ENCODE measurements at places on chromosomes 11 and 22.

DNA sequence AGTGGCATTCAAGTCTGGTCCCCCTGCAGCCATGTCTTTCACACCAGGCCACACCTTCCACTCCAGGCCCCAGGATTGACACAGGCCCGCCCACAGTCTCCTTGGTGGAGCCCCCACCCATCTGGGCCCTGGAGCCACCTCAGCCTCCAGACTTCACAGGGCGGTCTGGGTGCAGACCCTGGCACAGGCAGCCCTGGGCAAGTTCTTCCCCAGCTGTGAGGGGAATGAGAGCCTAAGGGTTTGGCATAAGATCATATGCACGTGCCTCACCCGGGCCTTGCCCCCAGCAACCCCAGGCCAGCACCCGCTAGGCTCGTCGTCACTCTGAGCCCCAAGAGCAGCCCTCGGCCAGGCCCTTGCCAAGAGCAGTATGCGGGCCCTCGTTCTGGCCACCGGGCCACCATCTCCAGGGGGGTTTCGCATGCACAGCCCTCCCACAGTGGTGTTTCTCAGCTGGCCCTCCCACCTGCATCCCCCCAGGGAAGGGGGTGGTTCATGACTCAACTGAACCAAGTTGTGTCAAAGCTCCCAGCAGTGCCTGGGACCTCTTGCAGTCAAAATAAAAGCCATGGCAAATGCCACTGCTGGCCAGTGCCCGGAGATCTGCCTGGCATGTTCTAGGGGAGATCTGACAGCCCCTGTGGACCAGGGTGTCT is 70.4 kb upstream of the KCNQ1OT1 start:
- no peak for DNase-seq

GRCh38 chr11:1516273-1517067 is 29.9 kb upstream of the MOB2 start:
- no peak for DNase-seq

DNA sequence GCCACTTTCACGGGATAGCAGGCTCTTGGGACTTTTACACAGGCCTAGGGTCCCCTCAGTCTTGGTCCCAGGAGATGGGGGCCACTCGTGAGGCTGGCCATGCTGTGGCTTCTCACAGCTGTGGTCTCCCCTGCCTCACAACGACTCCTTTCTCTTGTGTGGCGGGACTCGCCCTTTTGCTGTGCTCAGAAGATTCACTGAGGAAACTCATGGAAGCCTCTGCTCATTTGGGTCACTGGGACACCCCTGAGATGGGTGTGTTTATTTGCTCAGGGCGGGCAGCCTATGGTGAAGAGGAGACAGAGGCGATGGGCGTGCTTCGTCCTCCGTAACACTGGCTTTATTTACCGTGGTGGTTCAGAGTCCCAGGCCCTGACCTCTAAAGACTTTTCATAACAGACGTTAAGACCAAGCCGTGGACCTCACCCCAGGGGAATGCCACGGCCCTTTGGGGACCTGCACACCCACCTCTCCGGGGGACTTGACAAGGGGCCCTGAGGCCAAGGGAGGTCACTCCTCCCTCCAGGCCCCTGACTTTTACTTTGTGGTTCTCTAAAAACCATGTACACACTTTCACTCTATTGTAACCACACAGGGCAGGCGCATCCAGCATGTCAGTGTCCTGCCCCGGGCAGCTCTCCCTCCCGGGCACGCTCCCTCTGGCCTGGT is 15.5 kb downstream of the TEF start:
- peak; percentile 32 for DNase-seq

- peak; percentile 40 for DNase-seq
Observed at GRCh38 chr11:90288212-90288821, 65.5 kb upstream of the CHORDC1 start.

DNA sequence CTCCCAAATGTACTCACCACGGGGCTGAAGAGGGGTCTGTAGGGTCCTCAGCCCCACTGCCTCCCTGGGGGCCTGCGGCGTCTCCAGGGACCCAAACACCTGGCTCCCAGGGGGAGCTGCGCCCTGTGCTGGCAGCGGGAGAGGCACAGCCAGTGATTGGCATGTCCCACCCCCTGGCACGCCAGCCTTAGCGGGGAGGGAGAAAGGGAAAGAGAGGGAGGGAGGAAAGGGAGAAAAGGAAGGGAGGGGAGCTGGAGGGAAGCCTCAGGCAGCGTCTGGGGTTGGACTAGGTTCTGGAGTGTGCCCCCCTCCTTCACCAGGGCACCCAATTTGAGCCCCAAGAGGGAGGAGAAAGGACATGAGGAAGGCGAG is at the start of gene CHRM1:
Gene CHRM1 (minus strand): TSS at position 163 of the 372 bp plus-strand sequence. CDS start 10,263 bp downstream, outside the sequence.
- DNase-seq = no peak

GRCh38 chr22:25475257-25476022 is 89.0 kb upstream of the GRK3 start:
- no peak for DNase-seq

GRCh38 chr22:45072322-45072903 is 62.6 kb upstream of the PHF21B start:
- DNase-seq = peak; percentile 84

- peak; percentile 50 for DNase-seq
Observed at GRCh38 chr11:121464352-121464946, 11.7 kb upstream of the SORL1-AS1 start.

GRCh38 chr11:82557274-82557673 is 176.4 kb downstream of the FAM181B start:
- no peak for DNase-seq

- no peak for DNase-seq
Observed at GRCh38 chr22:38066381-38067027, 9.3 kb downstream of the PICK1 start.

DNA sequence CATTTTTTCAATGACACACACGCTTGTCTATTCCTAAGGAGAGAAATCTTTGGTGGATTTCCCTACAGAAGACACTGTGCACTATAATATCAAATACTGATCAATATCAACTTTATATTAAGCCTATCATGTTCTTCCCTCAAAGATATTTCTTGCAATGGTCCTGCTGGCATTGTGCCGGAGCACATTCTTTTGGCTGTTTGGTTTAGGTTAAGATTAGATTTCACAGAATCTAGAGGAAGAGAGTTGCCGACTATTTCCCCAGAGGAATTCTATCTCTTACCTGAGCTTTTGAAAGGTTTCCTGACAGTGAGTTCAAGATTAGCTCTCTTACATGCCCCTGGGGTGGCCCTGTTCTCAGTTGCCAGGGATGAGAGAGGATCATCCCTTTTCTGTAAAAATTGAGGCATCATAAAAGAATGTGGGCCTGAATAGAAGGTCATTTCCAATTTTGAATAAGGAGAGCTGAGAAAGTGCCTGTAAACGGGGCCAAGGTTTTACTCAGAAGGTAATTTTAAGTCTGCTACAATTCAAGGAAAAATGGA is 180.6 kb upstream of the ARHGAP20 start:
- DNase-seq = no peak

- DNase-seq = no peak
Observed at GRCh38 chr11:108906329-108906728, 241.5 kb downstream of the DDX10 start.

DNA sequence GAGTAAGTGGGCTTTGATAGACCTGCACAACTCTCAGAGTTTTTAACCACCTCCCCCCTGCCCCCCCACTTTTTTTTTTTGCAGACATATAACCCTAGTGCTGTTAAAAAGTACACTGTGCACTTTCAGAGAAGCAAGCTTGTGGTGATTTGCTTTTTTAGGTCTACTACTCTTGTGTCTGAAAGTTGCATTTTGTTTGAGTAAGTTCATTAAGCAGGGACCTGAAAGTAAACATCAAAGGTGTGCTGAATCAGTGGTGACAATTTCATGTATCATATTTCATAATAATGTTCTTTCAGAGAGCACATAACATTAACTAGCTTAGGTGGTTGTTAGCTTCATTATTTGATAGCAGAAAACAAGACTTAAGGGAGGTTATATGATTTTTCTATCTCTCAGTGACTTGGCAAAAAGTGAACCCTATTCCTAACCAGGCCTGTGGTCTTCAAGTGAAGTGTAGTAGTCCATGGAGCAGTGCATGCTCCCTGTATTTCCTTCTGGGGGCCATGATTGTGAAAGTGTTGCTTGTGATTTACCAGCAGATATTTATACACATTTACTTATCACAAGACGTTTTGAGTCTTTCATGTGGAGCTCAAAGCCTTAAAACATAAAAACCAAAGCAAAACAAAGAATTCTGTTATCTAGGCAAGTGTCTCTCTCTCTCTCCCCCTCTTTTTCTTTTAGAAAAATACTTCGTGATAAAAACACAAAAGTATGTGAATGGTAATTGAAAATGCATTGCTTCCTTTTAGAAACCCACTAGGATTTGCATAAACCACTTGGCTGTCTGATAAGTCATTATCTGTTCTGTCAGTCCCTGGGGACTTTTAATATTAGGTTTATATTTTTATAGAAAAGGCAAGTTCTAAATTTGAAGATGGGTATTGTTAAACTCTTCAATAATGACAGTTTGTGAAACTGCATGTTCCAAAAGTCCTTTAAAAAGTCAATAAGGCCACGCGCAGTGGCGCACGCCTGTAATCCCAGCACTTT is 7.5 kb upstream of the RAG2 start:
- no peak for DNase-seq

- DNase-seq = no peak
Observed at GRCh38 chr22:33350491-33350890, 292.3 kb upstream of the SYN3 start.

DNA sequence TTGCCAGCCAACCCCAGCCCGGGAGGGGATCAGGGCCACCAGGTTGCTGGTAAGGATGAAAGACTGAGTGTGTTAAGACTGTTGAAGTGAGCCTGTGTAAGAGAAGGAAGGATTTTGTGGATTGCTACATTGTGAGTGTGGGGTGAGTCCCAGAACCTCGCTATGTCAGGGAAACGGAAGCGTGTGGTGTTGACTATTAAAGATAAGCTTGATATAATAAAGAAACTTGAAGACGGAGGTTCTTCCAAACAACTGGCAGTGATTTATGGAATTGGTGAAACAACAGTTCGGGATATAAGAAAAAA is 627 bp downstream of the JRKL start:
- no peak for DNase-seq

GRCh38 chr11:62855571-62856332 is 16.4 kb upstream of the WDR74 start:
- peak; percentile 99 for DNase-seq

DNA sequence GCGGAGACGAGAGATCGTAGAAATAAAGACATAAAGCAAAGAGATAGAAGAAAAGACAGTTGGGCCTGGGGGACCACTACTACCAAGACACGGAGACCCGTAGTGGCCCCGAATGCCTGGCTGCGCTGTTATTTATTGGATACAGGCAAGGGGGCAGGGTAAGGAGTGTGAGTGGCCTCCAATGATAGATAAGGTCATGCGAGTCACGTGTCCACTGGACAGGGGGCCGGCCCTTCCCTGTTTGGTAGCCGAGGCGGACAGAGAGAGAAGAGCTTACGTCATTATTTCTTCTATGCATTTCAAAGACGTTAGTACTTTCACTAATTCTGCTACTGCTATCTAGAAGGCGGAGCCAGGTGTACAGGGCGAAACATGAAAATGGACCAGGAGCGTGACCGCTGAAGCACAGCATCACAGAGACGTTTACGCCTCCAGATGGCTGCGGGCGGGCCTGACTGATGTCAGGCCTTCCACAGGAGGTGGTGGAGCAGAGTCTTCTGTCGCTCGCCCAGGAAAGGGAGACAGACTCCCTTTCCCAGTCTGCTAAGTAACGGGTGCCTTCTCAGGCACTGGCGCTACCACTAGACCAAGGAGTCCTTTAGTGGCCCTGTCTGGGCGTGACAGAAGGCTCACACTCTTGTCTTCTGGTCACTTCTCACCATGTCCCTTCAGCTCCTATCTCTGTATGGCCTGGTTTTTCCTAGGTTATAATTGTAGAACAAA is 24.8 kb downstream of the PPP6R2 start:
- DNase-seq = no peak

DNA sequence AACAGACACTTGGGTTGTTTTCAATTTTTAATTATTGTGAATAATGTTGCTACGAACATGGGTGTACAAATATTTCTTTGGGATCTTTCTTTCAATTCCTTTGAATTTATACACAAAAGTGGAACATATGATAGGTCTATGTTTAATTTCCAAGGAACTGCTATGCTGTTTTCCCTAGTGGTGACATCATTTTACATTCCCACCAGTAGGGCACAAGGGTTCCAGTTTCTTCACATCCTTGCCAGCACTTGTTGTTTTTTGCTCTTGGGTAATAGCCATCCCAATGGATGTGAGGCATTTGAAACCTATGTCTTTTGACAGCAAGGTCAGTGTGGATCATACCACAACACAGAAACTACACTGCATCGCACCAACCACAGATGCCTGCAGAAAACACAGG is 41.8 kb upstream of the SCN3B start:
- DNase-seq = no peak

- no peak for DNase-seq
Observed at GRCh38 chr11:114134870-114135269, 75.4 kb downstream of the ZBTB16 start.

- peak; percentile 95 for DNase-seq
Observed at GRCh38 chr11:6481012-6481923, at the start of the genes ARFIP2 and TIMM10B. Gene ARFIP2, minus strand, starts transcription at chr11:6481331. Its CDS starts 910 bp downstream, at chr11:6480421. Gene TIMM10B, plus strand, starts transcription at chr11:6481501. Its CDS starts 16 bp downstream, at chr11:6481517.

DNA sequence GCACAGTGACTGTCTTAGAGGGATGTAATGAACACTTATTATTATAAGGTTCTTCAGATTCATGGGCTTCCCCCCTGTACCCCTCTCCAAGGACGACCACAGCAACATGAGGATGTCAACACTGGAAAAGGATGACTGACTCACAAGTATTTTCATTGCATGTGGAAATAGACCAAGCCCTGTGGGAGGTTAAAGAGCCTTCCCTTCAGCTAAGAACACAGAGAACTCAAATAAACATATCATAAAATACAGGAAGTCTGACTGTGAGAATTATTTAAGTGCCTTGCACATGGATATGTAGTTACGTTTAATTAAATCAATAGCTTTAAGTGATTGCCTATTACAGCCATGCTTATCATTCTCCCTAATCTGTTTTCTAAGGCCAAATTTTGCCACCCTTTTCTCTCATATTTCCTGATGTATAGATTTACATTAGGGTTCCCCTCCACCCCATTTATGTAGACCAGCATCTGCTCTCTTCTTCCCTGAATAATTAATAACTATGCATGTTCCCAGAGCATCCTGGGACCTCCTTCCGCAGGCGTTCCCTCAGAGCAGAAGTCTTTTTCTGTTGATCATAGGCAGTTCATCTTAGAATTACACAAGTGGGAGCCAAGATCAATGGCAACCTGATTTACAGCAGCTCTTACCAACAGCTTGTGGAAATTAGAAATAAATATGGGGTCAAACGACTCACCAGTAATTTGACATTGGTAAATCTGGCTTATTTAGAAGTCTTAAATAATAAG is 226.9 kb downstream of the OPCML start:
- DNase-seq = no peak

DNA sequence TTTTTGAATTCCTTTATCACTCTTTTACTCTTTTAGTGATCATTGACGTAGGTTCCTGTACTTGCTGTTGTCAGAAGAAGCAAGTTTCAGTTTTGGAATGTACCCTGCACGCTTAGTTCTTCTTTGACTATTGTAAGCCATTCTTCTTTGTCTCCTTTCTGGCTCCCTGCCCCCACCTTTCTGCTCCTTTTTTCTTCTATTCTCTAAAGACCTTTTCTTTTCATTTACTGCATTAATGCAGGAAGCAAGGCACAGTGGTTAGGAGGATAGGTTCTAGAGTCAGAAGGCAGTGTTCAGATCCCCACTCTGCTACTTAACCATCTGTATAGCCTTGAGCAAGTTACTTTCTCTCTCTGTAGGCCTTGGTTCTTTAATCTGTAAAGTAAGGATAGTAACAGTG is 33.7 kb upstream of the RAG2 start:
- no peak for DNase-seq

Data from LoVo (cell line).